ENCODE measurements at places on chromosomes 3 and 15.

GRCh38 chr3:38460377-38461270 lies 6.9 kb downstream of the ACVR2B start:
- DNase-seq: no peak

- no peak for DNase-seq
These were observed 43.2 kb downstream of the CRTC3 start for GRCh38 chr15:90572893-90573292.

- DNase-seq: no peak
These were observed 17.8 kb downstream of the ADCY5 start for GRCh38 chr3:123431007-123431657.

GRCh38 chr3:167684388-167684993 lies 30.7 kb upstream of the WDR49 start:
- DNase-seq: peak; percentile 35

DNA sequence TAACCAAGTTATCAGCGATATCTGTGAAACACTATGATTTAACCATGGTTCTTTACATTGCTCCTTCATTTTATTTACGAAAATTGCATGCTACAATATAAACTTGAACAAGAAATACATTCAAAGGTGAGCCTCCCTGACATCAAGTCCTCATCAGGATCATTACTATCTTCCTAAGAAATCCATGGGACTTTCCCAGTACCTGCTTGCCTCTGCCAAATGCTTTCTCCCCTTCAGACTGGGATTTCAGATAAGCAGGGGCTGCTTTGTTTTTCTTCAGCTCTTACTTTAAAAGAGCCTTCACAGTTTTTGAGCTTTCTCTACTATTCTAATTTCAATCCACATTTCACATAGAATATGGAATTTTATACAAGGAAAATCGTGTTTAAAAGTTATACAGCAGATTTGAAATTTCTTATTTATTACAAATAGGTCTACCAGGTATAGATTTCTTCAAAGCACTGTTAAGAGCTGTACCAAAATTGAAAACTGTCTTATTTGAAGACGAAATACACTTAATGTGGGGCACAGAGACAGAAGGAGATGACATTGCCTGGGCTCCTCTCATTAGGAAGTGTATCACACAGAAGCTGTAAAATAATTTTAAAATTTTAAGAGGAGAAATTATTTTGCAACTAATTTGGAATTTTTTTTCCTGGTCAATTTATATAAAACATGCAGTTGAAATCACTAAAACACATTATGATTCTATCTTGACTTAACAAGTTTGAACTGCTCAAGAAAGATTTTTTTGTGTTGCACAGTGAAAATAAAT lies 615.0 kb upstream of the AGTR1 start:
- no peak for DNase-seq

DNA sequence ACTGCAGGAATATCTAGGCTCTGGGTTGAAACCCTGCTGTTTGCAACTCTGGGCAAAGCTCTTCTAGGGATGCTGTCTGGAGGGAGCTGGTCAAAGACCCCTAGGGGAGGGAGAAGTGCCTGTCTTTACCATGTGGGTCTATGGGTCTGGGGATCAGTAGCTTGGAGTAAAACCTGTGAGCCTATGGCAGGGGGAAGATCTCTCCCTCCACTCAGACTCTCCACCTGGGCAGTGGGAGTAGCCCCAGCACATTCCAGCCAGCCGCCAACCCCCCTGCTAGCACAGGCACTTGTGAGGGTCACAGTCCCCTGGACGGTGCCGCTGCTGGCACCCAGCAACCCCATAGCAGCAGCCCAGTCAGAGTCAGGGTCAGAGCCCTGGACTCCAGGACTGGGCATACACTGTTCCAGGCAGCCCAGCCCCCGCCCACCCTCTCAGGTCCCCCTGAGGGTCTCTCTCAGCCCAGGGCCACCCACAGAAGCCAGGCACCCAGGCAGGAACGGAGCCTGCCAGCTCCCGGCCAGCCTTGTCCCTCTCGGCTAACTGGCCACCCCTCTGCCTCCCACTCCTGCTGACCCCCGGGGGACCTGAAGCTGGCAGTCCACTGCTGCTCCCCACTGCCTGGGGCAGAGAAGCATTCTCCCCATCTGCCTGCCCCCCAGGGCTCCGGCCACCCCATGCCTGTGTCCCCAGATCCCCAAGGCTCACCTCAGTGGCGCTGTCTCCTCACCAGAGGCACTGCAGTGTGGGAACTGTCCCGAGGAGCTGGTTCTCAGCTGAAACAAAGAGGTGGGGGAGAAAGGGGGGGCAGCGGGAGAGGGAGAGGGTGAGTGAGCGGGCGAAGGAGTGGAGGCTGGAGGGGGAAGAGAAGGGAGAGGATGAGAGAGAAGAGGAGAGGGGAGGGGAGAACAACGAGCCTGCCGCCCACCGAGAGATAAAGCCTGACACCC lies 10.8 kb downstream of the GLYCTK start:
- no peak for DNase-seq

DNA sequence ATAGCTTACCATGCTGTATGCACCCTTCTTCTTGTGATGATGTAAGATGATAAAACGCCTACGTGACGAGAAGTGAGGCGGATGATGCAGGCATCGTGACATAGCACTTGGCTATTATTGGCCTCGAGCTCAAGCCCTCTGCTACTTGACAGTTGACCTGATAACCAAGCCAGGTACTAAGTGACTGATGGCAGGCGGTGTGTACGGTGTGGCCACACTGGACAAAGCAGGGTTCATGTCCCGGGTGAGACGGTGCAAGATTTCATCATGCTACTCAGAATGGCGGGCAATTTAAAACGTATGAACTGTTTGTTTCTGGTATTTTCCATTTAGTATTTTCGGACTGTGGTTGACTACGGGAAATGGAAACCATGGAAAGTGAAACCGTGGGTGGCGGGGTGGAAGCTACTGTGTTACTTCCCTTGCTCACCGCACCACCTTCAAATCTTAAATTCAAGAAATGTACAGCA lies 57.7 kb downstream of the SLC12A8 start:
- no peak for DNase-seq

GRCh38 chr15:74384881-74385643 lies 17.6 kb upstream of the CYP11A1 start:
- no peak for DNase-seq

- peak; percentile 6 for DNase-seq
These were observed 344.6 kb downstream of the SV2B start for GRCh38 chr15:91444656-91445055.

- DNase-seq: peak; percentile 86
These were observed 27.1 kb downstream of the FILIP1L start for GRCh38 chr3:100087198-100087597.

GRCh38 chr3:134279466-134279865 lies 28.8 kb upstream of the RYK start:
- DNase-seq: no peak

DNA sequence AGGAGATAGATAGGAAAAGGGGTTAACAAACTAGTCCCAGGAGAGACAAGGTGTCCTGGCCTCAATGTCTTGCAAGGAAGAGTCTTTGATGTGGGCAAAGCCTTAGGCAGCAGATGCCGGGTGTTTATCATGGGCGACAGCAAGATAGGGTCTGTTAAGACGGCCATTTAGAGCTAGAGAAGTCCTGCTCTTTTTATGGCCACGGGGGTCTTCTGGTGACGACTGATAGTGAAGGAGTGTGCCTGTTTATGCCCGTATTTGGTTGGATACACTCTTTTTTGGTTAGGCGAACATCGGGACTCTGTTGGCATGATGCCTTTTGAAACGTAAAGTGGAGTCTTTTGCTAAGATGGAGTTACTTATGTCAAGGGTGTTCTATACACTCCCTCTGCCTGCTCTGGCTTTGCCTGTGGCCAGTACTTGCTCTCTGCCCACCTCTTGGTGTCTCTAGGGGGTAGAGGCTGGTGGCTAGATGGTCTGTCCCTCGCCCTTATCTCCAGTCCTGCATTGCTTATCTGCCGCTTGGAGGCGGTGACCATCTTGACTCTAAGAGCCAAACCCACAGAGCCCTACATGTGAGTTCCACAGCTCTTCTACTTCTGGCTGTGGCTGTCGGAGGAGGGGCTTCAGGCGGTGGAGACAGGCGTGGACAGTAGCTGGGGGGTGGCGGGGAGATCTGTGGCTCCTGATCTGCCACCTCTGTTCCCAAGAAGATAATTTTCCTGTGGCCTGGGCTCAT lies 55.8 kb upstream of the ZBTB38 start:
- DNase-seq: no peak

- DNase-seq: no peak
These were observed 14.2 kb downstream of the FSTL1 start for GRCh38 chr3:120436523-120437050.

DNA sequence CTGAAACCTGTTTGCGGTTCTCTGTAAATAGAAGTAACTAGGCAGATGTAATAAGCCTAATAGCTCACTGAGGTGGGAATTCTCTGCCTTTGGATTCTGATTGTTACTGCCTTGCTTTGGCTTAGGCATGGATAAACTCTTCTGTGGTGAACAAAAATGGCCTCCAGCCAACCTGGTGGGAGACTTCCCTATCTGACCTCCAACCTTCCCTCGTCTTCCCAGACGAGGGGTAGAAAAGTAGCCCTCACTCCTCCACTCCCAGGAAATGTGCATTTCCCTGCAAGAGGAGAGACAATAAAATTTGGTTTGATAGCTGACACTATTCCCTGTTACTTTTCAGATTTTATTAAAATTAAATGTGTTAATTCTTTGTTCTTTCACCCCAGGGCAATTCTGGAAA lies 606 bp upstream of the CD96 start:
- DNase-seq: no peak

GRCh38 chr3:161489395-161489794 lies 7.2 kb upstream of the OTOL1 start:
- DNase-seq: no peak

GRCh38 chr15:95693917-95694316 lies 636.6 kb upstream of the NR2F2 start:
- peak; percentile 49 for DNase-seq

GRCh38 chr3:127367593-127367992 lies 79.7 kb upstream of the PRR20G start:
- DNase-seq: no peak

DNA sequence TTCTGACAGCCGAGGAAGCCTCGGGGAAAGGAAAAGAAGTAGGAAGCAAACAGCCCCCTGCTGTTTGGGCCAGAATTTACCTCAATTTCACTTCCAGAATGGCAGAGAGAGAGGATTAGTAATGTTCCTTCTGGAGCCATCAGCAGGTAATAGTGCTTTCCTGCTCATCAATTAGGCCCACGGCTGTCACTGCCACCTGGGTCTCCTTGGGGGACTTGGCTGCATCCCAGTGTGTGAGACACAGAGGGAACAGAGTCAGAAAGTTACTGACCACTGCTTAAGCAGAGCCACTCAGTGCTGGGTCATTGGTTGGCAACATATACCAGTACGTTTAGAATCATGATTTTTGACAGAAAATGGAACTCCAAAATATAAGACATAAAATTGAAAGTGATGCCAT lies 397.0 kb downstream of the EPHA3 start:
- no peak for DNase-seq

DNA sequence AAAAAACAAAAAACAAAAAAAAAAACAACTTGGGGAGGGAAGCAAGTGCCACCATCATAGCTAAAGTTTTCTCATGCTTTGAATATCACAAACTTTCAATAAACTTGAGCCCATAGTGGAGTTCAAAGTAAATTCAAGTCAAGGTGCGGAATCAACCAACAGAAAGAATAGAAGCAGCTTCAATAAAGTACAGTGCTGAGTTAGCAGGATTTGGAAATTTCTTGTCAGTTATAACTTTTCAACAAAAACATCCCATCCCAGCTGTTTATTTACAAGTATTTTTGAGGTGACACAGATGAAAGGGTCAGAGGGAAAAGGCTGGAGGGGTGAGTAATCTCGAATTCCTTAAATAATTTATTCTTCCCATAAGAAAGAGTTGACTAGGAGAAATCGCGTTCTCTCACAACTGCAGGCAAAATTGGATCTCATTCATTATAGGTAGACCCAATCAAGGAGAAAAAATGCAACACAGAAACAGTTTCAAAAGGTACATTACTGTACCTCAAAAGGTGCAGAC lies 477.4 kb upstream of the RASGRP1 start:
- DNase-seq: no peak

GRCh38 chr3:187985647-187986046 lies 168.3 kb upstream of the LPP start:
- no peak for DNase-seq

GRCh38 chr3:144242747-144243146 lies 271.1 kb downstream of the DIPK2A start:
- DNase-seq: no peak

All from fibroblast of lung (primary cell).